Left ventricle myocardium inferior (tissue), 1 donor: ENCODE measurements at places on chromosomes 12 and 14.

- no peak overlapping the region for H3K4me3 ChIP-seq
- no peaks in the 10 kb centered on the region for H3K36me3 ChIP-seq
- no peak overlapping the region for H3K27ac ChIP-seq
- DNase-seq: no peak
These were observed 137.4 kb downstream of the PAPOLA start for GRCh38 chr14:96639550-96639949.

- H3K4me1 ChIP-seq: no peaks in the 10 kb centered on the region
- no peak for DNase-seq
- no peaks in the 10 kb centered on the region for H3K27me3 ChIP-seq
- H3K36me3 ChIP-seq: no peaks in the 10 kb centered on the region
- no peak overlapping the region for H3K4me3 ChIP-seq
- H3K27ac ChIP-seq: no peak overlapping the region
These were observed 720.5 kb upstream of the ATXN7L3B start for GRCh38 chr12:73817161-73817560.

DNA sequence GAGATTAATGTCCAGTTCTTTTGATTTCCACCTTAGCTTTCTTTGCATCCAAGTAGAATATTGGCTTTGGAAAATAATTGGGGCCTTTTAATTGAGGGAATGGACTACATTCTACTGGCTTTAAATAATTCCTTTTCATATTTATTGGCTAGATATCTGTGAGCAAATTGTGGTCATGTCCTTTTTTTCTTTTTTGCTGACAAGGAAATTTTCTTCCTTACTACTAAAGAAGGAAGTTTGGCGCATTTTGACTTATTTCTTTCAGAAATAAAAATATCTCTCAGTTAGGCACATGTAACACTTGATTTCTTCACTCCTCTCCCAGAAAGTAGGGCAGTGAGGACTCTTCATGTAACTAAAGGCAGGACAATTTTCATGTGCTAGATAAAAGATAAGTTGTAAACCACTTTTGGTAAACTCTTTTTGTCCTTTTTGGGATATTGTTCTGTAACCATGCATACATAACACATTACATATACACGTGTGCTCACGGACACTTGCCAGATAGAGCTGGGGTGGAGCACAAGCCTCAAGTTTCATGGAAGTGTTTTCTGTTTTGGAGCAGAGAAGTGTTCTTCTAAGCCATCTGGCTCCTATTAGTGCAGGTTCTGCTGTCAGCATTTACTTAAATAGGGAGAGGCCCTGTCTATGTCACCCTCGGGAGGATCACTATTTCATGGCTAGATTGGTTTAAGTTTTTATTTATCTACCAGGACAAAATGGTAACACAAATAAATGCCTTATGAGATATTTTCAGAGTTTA lies 85.1 kb upstream of the LRIG3 start:
- H3K36me3 ChIP-seq: no peaks in the 10 kb centered on the region
- no peaks in the 10 kb centered on the region for H3K4me1 ChIP-seq
- H3K4me3 ChIP-seq: no peak overlapping the region

DNA sequence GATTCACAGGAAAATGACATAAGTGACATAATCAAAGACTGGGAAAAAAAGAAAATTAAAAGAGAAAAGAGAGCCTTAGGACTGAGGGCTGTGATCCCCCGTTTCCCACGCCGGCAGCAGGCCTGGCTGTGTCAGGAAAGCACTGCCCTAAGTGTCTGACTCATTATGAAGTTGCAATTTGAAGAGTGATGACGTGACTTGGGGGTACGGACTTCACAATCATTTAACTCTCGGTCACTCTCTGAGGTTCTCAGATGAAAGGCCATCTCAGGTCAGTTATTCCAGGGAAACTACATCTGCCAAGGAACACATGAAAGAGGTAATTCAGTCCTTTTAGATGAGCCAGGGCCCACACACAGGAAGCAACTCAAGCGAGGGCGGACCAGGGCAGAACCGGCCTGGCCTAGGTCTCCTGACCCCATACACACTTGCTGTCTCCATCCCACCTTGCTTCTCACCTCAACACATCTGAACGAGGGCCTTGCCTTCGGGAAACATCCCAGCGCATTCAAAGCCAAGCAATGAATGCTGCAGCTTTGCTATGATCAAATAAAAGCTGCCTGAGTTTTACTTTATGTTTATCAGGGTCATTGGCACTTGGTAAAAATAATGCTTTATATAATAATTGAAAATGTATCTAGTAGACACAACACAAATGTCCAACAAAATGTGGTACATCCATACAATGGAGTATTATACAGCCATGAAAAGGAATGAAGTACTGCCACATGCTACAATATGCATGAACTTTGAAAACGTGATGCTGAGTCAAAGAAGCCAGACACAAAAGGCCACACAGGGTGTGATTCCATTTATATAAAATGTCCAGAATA lies 2.7 kb downstream of the SSH1 start:
- no peaks in the 10 kb centered on the region for H3K27me3 ChIP-seq
- H3K27ac ChIP-seq: peak overlapping the region; percentile 98
- peaks cover 6% of the 10 kb centered on the region for H3K36me3 ChIP-seq
- H3K4me1 ChIP-seq: peaks cover 85% of the 10 kb centered on the region

- peak within 1 kb of the TSS; percentile 23 for H3K27ac ChIP-seq
- peak; percentile 66 for DNase-seq
- peaks cover 14% of the 10 kb centered on the region for H3K27me3 ChIP-seq
- peak within 1 kb of the TSS; percentile 55 for H3K4me3 ChIP-seq
- H3K36me3 ChIP-seq: no peaks in the 10 kb centered on the region
- H3K4me1 ChIP-seq: peaks cover 29% of the 10 kb centered on the region
These were observed at the start of gene CCDC63 for GRCh38 chr12:110846615-110847566. Gene CCDC63, plus strand, starts transcription at chr12:110846987. Its CDS starts 5,968 bp downstream, at chr12:110852955.

DNA sequence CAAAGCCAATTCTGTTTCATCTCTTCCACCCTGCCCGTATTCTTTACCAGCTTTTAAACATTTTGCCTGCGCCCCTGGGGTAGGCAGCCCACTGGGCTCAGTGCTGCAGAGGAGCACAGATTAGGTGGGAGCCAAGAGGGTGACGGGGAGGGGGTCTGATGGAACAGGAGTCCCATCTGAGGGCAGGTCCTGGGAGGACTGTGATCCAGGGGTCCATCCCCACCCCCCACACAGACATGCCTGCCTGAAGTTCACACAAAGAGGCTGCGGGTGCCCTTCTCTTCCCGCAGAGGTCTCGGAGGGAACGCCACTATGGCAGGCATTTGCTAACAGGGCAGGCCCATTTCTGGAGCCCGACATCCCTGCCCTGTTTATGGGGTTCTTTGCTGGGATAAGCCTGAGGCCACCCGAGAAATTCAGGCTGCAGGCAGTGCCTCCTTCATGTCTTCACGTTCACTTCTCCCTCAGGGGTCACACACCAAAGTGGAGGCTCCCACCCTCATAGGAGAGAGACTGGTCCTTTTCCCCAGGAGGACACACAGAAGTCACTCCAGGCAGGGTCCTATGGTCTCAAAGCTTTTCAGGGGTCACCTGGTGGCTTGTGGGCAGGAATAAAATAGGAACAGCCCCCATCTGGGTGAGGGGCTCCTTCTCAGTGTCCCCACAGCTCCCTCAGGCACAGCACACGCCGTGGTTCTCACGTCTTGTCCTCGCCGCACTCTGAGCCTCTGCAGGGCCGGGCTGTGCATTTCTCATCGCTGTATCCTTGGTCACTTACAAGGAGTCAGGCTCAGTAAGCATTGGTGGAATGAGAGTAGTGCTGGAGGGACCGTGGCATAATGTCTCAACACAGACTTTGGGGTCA lies 12.9 kb downstream of the VASH1 start:
- peaks cover 23% of the 10 kb centered on the region for H3K36me3 ChIP-seq
- peak overlapping the region; percentile 81 for H3K27ac ChIP-seq
- no peaks in the 10 kb centered on the region for H3K27me3 ChIP-seq
- DNase-seq: no peak
- H3K4me3 ChIP-seq: no peak overlapping the region

GRCh38 chr12:115910057-115910456 lies 367.4 kb downstream of the MED13L start:
- H3K36me3 ChIP-seq: no peaks in the 10 kb centered on the region
- no peak overlapping the region for H3K4me3 ChIP-seq
- H3K27ac ChIP-seq: no peak overlapping the region
- no peaks in the 10 kb centered on the region for H3K4me1 ChIP-seq

DNA sequence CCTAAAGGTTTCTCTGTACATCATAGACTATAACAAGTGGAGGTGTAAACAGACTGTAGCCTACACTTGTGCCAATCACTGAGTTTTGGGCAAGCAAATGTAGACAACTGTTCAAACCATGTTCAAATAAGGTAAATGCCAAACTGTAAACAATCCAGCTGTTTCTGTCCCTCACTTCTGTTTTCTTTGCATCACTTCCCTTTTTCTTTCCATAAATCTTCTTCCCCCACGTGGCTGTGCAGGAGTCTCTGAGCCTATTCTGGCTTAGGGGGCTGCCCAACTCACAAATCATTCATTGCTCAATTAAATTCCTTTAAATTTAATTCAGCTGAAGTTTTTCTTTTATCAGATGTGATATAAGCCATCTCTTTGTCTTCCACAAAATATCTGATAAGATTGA lies 65.1 kb upstream of the CPM start:
- H3K4me3 ChIP-seq: no peak overlapping the region
- no peak for DNase-seq
- no peak overlapping the region for H3K27ac ChIP-seq
- no peaks in the 10 kb centered on the region for H3K36me3 ChIP-seq
